ENCODE measurements at places on chromosomes 2 and 18.

GRCh38 chr18:30862900-30863299, 179.6 kb downstream of the DSC3 start:
- no peak for DNase-seq

- DNase-seq = no peak
Measured at GRCh38 chr2:32863803-32864202, 83.0 kb upstream of the LTBP1 start.

DNA sequence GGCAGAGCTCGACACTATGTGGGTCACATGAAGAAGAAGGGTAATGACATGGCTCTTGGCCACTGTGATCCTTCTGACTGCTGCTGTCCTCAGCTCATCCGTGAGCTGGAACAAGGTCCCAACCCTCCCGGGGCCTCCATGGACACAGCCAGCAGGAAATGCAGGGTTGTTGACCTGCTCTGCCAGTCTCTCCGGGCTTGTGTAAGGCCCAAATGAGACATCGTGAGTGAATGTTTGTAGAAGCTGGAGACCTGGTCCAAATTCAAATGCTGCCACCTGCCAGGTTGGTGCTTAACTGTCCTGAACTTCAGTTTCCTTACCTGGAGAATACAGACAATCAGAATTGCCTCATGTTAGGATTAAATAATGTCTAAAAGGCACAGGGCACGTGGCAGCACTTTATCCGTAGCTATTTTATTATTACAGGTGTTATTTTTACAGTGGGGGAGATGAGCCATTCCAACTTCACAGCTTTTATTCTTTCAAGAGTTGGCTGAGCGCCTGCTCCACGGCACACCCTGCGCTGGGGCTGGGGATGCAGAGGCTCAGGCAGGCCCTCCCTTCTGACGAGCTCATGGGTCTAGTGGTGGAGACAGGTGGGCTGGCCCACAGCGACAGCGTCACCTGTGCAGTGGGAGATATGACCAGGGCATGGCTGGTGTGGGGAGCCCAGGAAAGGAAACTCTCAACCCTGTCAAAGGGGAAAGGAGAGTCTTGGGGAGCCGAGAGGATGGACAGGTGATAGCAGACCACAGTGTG, 15.1 kb downstream of the ARHGEF4 start:
- no peak for DNase-seq

DNA sequence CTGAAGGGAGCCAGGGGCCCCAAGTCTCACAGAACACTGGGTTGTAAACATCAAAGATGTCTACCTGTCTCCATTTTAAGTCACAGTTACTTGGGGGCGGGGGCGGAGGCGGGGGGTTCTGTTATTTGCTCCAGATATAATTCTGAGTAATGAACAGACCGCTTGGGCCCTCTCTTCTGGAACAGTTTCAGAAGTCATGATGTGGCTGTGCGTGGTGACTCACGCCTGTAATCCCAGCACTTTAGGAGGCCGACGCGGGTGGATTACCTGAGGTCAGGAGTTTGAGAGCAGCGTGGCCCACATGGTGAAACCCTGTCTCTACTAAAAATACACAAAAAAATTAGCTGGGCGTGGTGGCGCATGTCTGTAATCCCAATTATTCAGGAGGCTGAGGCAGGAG, 157.9 kb upstream of the APCDD1 start:
- no peak for DNase-seq

- no peak for DNase-seq
Measured at GRCh38 chr2:48597492-48597891, 20.2 kb upstream of the GTF2A1L start.

GRCh38 chr2:158487419-158487818, 30.7 kb downstream of the PKP4 start:
- DNase-seq = no peak

DNA sequence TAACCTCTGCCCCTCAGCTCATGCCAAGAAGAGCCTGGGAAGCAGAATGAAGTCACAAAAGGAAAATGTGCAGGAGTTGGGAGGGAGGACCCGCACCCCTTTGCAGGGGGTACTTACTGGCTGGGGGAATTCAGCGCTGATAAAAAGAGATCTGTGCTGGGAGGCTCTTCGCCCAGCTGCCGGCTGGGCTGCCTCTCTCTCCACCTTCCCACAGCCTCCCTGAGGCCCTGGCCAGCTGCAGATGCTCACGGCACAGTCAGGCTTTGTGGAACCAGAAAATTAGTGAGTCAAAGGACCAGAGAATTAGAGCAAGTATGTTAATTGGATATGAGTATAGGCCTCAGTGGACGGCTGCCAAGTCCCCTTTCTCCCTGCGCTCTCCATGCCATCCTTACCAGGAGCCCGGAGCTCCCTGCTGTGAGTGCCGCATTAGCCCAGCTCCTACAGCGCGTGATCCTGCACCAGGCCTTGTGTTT, 181.7 kb upstream of the SH3BP4 start:
- DNase-seq = no peak

- DNase-seq = peak; percentile 58
Measured at GRCh38 chr18:32019251-32019948, 775 bp downstream of the RNF125 start.

GRCh38 chr2:215324811-215325210, 13.0 kb downstream of the ATIC start:
- no peak for DNase-seq

DNA sequence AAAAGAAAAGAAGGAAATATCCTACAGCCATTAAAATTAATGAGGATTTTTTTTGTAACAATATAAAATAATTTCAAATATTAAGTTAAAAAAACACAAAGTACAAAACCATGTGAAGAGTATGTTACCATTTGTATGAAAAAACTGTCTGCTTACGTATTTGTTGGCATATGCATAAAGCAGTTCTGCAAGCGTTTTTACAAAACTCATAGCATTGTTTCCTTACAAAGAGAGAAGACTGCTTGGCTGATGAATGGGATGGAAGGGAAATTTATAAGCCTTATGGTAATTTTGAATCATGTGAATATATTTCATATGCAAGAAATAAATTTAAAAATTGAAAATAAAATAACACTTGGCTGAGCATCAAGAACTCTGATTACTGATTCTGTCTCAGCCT, 63.1 kb downstream of the METTL4 start:
- no peak for DNase-seq

DNA sequence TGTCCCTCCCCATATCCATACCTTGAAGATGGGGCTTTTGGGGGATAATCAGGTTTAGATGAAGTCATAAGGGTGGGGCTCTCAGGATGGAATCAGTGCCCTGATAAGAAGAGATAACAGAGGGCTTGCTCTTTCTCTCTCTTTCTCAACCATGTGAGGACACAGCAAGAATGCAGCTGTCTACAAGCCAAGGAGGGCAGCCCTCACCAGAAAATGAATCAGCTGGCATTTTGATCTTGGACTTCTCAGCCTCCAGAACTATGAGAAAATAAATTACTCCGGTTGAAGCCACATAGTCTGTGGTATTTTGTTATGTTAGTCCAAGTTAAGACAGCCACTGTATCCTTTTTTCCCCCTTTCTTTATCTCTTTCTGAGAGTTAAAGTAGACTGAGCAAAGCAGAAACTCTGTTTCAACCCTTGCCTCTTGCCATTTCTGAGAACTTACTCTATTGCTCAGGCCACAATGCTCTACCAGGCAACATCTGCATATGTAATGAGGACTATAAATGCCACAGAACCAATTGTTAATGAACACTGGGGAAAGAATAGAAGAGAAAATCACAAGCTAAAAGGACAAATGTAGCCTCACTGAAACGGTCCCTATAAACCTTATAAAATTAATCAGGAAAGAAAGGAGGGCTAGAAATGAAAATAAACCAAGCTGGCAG, 56.9 kb downstream of the SRBD1 start:
- DNase-seq = no peak

DNA sequence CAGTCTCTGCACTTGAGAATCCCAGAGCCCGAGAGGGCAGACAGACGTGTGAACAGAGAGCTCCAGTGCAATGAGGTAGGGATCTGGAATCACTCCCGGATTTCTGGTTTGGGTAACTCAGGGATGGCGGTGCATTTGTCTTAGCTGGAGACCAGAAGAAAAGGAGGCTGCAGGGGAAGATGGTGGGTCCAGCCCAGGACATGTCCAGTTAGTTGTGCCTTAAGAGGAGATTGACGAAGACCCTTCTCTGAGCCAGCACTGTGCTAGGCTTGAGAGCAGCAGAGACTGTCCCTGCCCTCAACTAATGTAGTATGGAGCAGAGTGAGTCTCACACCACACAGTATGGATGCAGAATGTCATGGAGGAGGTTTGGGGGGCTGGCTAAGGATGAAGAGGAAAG, 150.6 kb upstream of the COPS8 start:
- DNase-seq = no peak

DNA sequence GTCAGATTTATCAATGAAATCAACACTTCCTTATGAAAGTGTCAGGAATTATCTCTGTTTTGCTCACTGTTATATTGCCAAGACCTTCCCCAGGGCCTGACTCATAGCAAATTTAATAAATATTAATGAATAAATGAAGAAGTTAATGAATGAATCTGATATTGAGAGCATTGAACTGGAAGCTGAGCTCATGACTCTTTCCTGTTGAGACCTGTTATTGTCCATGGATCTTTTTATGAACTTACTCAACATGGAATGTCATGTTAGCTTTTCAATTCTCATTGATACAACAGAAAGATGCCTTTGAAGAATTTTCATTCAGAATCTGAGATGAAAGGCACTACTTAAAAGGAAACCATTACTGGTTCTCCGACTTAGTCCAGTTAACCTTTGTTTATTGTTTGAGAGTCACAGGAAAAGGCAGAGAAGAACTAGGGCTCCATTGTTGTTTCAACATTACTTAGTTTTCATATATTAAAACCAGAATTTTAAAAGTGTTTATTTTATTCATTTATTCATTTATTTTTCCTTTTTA, 90.4 kb upstream of the UNC80 start:
- DNase-seq = no peak

GRCh38 chr2:196233021-196233804, 61.8 kb upstream of the STK17B start:
- no peak for DNase-seq

DNA sequence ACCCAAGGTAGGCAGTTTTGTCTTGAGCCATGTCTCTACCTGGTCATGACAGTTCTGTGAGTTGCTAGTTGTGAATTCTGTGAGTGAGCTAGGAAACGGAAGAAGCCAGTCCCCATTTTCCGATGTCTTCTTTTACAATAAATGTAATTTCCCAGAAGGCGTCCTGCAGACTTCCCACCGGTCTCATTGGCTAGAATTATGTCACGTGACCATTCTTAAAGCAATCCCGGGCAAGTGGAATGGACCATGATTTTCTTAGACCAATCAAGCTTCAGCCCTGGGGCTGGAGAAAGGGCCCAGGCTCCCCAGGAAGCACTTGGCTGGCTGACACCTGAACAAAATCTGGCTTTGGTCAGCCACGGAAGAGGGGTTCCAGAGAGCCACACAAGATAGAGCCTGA, 10.6 kb downstream of the TMEM178A start:
- no peak for DNase-seq

- DNase-seq = no peak
Measured at GRCh38 chr2:111663471-111664274, 220.3 kb downstream of the ANAPC1 start.

DNA sequence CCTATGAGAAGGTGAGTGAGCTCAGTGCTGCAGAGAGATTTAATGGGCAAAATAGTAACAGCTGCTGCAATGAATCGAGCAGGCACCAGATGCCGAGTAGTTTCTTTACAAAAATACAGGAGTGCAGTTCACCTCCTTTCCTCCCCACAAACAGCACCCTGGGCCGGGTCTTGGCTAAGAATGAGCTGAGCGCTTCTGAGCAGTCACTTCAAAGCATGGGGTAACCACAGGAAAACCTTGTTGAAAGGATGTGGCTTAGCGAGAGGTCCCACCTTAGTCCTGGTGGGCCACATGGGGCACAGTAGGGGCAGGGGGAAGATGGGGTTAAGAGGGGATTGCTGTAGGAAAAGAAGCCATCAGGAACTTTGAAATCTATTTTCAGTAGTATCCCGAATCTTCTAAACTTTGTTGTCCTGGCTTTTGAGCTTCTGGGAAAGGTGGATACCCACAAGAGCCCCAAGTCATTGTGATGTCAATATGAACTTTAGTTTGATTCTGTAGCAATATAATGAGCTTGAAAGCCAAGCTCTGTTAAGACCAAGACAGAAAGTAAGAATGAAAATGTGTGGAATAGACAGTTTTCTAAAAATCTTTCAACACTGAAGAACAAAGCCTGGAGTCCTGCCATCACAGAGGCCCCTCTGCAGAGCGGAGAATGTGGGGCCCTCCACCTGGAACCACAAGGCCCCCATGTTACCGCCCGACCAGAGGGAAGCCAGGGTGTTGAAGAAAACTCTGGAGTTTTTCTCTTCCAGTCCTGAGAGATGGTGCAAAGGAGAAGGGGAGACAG, 101.0 kb upstream of the ZNF236 start:
- peak; percentile 24 for DNase-seq

DNA sequence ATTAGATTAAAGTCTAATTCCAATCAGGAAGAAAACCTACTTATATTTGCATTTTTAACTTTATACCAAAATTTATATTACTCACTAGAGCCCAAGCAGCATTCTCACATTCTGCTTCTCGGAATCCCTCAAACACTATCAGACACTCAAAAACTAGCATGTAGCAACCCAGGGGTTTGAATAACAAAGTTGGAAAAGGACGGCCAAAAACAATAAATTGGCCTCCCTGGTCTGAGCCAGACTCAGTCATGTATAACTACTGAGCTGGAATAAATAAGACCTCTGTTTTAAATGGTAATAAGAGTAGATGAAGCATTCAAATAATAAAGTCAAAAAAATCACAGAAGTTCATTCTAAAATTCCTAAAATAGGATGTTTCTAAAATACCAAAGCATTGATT, 290.9 kb downstream of the IRS1 start:
- no peak for DNase-seq

DNA sequence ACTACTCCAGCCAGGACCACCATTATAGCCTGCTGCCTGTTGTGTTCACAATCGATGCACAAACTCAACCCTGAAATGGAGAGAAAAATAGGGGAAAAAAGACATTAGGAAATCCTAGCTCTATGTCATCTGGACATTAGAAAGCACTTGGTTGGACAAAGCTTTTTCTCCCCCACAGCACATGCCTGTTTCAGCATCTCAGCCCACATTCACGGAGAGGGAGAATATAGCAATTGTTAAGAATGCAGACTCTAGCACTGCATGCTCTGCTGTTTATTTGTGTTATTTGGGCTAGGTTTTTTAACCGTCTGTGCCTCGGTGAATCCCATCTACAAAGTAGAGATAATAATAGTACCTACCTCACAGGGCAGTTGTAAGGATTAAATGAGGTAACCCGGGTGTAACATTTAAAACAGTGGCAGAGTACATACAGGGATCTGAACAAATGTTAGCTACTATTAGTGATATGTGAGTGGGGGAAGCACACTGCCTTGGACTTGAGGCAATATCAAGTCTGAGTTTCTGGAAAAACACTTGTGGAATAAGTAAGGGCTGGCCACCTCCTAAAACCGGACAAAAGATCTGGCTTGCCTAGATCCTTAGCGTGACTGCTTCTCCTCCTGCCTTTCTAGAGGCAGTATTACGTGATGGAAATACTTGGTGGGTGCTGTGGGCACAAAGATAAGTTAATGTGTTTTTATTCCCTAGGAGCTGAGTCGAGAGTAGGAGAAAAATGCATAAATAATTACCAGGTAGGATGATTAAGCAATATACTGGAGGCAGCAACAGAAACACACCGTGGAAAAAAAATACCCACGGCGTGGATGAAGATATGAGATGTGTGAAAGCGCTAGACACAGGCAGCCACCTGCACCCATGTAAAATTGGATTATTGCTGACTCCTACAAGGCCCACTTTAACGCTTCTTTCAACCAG, 1.0 kb upstream of the PPP1CB start:
- no peak for DNase-seq

- no peak for DNase-seq
Measured at GRCh38 chr2:39093218-39093898, 27.5 kb downstream of the SOS1 start.

Measured in T-helper 22 cell (primary cell).